Nucleus accumbens (tissue), 56 donors: ENCODE measurements at places on chromosomes 1 and 21.

- no peak for DNase-seq
Observed at GRCh38 chr1:239616673-239617072, 230.3 kb downstream of the CHRM3 start.

DNA sequence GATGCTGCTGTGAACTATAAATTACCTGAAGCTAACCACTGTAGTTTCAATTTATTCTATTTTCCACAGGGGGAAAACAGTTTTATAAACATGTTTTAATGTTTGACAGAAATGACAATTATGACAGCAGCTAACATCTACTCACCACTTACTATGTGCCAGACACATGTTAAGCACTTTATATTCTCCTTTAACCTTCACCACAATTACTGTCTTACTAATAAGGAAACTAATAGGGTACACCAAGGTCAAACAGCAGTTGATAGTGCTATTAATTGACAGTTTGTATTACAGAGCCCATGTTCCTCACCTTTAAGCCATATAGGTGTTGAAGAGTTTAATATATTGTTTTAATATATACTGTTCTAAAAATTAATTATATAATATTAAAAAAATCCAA lies 146.4 kb downstream of the EVI5 start:
- DNase-seq, result no peak

GRCh38 chr21:39422527-39423241 lies 22.9 kb downstream of the LCA5L start:
- DNase-seq, result no peak

DNA sequence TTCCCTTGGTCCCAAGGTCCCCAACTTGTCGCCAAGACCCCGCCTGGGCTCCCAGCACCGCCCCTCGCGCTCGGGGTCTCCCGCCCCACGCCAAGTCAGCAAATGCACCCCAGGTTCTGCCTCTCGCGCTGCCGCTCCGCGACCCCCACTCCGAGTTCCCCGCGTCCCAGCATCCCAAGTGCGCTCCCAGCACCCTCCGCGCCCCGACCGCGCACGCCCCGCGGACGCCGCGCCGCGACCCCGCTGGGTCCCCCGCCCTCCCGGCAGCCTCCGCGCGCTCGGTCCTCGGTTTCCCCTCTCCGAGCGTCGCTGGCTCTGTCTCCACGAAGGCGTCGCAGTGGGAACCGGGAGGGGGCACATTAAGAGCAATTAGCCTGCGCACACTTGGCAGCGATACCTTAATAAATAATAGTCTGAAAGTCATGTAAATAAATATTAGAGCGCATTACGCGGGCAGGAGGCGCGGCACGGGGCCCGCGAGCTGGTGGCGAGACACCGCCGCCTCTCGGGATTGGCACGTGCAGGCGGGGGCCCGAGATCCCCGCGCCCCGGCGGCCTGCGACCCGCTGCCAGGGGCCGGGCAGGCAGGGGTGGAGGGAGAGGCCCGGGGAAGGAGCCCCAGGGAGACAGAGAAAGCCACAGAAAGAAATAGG lies 75.9 kb downstream of the VWA5B1 start:
- no peak for DNase-seq

DNA sequence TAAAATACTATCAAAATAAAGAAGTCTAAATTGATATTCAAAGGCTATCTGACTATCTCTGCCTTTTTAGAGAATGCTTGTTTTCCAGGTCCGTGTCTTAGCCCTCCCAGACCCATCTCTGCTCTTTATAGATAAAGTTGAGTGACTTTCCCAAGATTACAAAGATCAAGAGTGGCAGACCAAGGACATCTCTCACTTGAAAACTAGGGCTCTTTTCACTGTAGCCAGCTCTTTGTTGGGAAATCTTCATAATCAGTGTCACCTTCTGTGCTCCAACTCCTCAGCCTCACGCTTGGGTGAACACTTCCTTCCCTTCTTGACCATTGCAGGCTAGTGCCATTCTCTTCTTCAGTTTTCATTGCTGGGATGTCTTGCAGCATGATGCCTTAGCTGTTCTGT lies 211.1 kb downstream of the PBX1 start:
- DNase-seq, result no peak

DNA sequence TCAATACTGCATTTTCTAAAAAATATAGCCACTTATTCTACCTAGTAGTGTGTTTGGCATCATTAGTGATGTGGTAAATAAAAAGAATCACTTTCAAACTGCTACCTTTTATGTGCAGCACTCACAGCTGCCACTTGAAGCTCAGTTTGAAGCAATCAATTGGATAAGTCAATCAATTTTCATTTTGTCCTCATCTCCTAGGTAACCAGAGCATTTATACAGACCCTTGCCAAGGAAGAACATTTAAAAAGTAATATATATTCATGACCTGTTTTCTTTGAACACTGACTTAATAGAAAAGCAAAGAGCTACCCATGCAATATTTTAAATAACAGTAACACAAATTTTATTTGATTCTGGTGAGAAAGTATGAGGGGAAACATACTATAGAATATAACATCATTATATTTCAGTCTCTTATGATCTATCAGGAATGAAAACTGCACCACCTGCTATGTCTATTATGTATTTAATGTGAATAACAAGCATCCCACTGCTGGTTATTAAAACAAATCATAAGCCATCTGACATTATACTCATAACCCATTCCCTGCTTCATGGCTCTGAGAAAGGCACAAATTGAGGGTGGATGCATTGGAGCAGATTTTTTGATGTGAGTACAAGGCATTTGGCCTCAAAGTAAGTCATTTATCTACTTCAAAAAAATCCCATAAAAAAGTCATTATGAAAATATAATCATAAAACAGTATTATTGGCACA lies 168.4 kb upstream of the C21orf91 start:
- DNase-seq, result no peak

DNA sequence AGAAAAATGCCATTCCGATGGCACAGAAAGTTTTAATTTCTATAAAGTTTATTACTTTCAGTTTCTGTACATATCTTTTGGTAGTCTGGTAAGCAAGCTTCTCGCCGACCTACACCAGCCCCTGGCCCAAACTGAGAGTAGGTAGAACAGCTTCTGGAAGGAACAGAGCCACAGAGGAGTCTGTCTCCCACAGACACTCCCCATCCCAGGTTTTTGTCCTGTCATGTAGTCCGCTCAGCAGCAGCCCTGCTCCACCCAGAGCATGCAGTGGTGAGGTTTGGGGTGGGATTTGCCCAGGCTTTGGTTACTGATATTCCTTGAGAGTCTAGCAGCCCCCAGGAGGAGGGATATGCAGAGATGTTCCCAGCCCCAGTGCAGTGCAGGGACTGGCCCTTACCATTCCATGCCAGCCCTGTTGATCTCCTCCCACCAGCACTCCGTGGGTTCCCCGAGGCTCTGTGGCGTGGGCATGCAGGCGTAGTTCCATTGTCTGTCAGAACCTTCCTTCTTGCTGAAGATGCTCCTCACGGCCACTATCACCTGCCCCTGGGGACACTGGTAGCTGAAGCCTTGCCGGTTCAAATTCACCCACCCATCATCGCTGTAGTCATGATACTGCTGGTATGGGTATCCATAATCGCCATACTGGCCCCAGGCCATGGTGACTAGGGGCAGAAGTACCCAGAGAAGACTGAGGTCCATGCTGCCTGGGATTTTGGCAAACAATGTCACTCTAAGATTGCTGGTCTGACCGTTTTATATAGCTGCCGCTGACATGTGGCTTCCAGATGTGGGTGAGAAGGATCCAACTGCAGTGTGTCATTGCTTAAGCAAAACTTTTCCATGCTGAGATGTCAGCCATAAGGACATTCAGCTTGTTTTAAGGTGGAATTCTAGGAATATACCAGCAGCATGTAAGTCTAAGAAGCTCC lies at the start of gene DPT:
Gene DPT (minus strand): TSS at position 734 of the 932 bp plus-strand sequence. CDS start 32 bp downstream, at position 702.
- DNase-seq, result no peak

DNA sequence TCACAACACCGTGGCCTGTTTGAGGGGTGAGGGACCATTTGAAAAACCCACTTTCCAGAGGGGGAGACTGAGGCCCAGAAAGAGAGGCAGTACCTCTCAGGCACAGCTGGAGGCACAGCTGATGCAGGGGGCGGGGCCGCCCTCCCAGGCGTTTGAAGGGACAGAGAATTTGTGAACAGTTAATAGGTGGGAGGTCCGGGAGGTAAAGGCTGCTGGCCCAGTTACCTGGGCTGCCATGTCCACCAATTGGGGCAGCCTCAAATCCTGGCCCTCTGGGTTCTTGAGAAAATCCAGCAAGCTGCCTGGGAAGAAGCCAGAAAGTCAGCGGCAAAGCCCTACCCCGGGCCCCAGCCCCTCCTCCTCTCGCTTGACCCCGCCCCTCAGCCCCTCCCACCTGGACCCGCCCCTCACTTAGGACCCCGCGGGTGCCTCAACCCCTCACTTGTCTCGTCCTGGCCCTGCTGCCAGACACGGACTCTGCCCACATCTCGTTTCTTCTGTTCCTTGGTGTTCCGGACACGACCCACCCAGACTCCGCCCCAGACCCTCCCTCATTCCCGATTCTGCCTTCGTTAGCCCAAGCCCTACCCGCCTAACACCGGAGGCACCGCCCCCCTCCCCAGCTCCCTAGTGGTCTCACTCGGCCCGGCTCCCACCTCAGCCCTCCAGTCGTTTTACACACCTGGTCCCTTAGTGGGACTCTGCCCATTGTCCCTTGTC lies 10.8 kb upstream of the AHDC1 start:
- no peak for DNase-seq

GRCh38 chr1:43704838-43705237 lies 2.5 kb upstream of the ST3GAL3 start:
- no peak for DNase-seq

GRCh38 chr1:154619181-154619948 lies 11.4 kb upstream of the ADAR start:
- DNase-seq, result no peak

- DNase-seq, result peak; percentile 13
Observed at GRCh38 chr1:94783342-94784189, 36.6 kb upstream of the SLC44A3 start.

GRCh38 chr1:181151378-181152326 lies 63.2 kb downstream of the IER5 start:
- no peak for DNase-seq

- DNase-seq, result peak; percentile 34
Observed at GRCh38 chr1:175319112-175319911, 126.7 kb upstream of the KIAA0040 start.

- no peak for DNase-seq
Observed at GRCh38 chr1:103348136-103348535, 177.4 kb upstream of the RNPC3 start.

- no peak for DNase-seq
Observed at GRCh38 chr1:227299688-227300087, 18.6 kb downstream of the CDC42BPA start.

GRCh38 chr1:50780797-50781196 lies 179.3 kb downstream of the FAF1 start:
- DNase-seq, result no peak

- no peak for DNase-seq
Observed at GRCh38 chr1:8970870-8971337, 25.2 kb downstream of the CA6 start.

DNA sequence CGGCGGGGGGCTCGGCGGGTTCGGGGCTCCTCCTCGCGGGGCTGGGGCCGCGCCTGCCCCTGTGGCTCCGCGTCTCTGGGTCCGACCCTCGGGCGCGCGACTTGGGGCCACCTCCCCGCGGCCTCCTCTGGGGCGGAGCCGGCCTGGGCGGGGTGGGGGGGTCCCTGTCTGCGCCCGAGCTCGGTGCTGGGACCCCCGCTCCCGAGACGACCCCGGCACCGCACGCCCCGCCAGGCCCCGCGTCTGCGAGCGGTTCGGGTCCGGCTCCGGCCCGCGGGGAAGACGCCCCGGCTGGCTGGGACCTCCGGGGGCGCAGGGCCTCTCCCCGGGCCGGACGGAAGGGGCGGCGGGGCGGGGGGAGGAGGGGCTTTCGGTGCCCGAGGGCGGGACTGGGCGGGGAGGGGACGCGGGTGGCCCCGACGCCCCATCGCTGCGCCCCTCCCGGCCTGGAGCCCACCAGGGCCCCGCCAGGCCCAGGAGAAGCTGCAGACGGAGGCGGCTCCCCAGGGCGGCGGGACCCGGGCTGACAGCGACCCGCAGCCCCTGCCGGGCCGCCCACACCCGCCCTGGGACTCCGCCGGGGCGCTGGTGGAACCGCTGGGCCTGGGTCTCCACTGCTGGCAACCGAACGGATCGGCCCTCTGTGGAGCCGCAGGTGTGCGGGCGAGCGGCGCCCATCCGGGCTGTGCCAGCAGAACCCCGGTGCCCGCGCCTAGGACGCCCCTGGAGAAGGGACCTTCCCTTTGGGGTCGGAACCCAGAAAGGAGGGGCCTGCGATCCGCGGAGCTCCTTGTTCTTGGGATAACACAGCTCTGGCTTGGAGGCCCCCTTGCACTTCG lies 610 bp downstream of the COL6A2 start:
- no peak for DNase-seq

- no peak for DNase-seq
Observed at GRCh38 chr1:220680085-220680687, 10.0 kb upstream of the C1orf115 start.

DNA sequence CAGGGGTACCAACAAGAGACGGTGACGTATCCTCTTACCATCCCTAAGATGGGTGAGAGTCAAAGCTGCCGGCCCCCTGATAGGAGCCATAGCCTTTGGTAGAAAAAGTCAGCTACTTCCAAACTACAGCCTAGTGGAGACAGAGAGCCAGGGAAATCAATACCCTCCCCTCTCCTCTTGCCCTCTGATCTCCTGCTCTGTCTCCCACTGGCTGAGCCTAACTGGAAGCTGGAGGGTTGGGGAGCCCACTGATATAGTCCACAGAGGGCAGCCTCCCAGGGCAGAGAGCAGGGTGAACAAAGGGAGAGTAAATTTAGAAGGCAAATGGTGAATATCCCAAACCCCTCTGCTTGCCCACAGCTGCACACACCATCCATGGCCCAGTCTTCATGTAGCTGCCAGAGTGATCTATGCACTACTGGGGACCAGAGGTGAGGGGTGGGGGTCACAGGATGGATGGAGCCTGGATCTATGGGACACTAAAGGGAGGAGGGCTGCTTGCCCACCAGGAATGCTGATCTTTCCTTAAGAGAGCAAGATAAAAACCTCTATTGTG lies 80.0 kb downstream of the DHRS3 start:
- DNase-seq, result no peak

DNA sequence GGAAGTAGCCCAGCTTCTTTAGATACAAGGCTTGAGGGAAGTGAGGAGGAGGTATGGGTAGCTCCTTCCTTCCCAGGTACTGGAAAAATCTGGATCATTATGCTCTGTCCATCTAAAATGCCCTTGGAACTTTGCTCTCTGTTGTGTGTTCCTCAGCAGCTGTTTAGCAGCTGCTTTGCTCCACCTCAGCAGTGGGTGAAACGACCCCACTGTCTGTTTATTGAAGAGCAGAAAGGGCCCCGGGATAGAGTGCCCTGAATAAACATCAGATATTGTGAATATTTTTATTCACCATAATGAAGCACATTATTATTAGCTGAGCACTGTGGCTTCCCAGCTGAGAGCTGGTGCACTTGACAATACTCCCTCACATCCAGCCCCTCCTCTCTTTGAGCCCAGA lies 237.9 kb downstream of the PBX1 start:
- no peak for DNase-seq

DNA sequence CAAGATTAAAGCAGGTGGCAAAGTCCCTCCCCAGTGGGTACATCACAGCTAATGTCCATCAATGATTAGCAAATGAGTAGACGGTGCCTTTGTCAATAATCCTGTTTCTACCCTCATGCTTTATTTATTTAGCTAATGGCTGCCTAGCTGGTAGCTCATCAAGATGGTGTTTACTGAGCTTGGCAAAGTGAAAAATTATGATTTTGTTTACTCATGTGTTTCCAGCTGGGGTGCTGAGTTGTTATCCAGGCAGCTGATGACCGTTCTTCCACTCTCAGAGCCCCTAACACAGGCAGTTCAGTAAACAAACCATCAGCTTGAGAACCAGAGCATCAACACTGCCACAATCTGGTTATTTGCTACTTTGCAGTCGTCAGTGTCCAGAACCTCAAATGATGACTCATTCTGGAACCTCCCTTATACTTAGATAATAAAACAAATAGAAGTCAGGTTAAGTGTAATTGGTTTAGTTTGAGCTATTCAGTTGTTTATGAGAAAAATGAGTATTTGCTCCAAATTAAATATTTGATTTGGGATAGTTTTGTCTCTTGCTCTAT lies 163.9 kb downstream of the ST6GALNAC5 start:
- DNase-seq, result no peak
